ENCODE measurements at places on chromosomes 4 and X.

- no peak for DNase-seq
Measured at GRCh38 chr4:22635692-22636091, 57.0 kb upstream of the GBA3 start.

GRCh38 chrX:140123446-140123845 is 158.1 kb upstream of the CXorf66 start:
- DNase-seq, result no peak

DNA sequence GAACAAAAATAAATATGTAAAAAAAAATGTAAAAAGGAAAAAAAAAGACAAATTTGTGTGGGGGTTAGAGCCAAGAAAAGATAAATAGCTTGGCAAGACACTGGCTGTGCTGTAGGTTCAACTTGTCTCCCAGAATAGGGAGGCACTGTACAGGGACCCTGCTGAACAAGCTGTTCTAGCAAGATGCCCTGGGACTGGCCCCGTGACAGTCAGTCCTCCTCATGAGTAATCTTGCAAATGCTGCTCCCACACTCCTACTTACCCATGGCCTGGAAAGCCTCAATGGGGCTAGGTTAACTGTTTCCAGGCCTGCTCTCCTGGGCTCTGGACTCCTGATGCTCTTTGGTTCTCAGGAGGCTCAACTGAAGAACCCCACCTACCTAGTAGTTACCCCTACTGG is 106.8 kb downstream of the ATG4A start:
- DNase-seq, result no peak

GRCh38 chr4:152334931-152335330 is 201.0 kb downstream of the FBXW7 start:
- DNase-seq, result no peak

- DNase-seq, result no peak
Measured at GRCh38 chr4:83071116-83071515, 36.1 kb downstream of the COPS4 start.

DNA sequence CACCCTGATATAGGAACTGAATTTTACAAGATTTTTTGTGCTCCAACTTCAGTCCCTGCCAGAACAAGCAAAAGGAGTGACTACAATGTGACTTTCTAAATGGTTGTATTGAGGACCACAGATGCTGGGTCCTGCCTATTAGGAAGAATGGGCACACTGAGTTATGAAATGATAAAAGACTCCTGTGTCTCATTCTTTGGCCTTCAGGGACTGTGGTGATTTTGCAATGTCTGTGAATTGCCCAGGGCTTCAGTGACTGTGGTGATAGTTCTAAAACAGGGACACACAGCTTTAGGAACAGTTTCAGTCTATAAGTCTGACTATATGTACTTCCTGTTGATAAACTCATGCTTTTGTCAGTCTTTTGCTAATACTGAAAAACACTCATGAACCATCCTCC is 210.2 kb downstream of the DMD start:
- DNase-seq, result no peak
